ENCODE measurements at places on chromosomes 16 and 17.

DNA sequence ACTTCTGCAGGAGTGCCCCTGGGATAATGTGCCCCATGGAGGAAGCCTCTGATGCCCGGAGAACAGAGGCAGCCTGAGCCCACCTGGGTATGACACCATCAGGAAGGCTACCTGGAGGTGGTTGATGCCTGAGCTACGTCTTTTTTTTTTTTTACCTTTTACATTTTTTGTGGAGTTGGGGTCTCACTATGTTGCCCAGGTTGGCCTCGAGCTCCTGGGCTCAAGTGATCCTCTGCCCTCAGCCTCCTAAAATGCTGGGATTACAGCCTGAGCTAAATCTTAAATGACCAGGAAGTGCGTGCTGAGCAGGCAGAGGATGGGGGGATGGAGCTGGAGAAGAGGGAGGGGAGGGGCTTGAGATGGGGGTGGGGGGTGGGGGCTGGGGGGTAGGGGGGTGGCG lies 32.7 kb downstream of the ABCC6 start:
- no peaks in the 10 kb centered on the region for H3K36me3 ChIP-seq
- no peak for DNase-seq
- H3K27ac ChIP-seq, result no peak overlapping the region
- peaks cover 3% of the 10 kb centered on the region for H3K4me1 ChIP-seq
- no peak overlapping the region for H3K4me3 ChIP-seq

DNA sequence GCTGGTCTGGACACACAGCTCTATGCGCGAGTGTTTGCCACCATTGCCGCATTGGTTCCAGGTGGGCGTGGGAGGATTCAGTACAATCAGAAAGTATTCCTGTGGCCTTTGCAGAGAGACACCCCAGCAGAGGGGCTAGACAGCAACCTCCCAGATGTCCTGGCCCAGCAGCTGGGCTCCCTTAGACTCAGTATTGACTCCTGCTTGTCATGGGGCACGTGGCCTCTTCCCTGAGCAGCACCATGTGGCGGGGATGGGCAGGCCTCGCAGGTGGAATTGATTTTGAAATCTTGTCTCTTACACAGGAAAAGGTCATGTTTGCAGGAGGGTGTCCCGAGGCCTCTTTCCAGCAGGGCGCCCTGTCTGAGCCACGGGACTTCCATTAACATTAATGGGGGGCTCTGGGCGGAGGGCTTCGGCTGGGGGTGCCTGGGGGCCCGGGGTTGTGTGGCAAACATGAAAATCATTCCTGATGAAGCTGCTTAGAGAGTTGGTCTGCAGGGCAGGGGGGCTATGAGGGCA lies 96.4 kb downstream of the C16orf78 start:
- H3K4me1 ChIP-seq, result no peaks in the 10 kb centered on the region
- H3K36me3 ChIP-seq, result no peaks in the 10 kb centered on the region
- H3K4me3 ChIP-seq, result no peak overlapping the region
- peak; percentile 50 for DNase-seq

- peak; percentile 42 for DNase-seq
- peaks cover 3% of the 10 kb centered on the region for H3K36me3 ChIP-seq
- peaks cover 43% of the 10 kb centered on the region for H3K4me1 ChIP-seq
- H3K27ac ChIP-seq, result no peak overlapping the region
- no peak overlapping the region for H3K4me3 ChIP-seq
- no peaks in the 10 kb centered on the region for H3K27me3 ChIP-seq
Observed at GRCh38 chr17:83186226-83186625, 106.8 kb downstream of the METRNL start.

DNA sequence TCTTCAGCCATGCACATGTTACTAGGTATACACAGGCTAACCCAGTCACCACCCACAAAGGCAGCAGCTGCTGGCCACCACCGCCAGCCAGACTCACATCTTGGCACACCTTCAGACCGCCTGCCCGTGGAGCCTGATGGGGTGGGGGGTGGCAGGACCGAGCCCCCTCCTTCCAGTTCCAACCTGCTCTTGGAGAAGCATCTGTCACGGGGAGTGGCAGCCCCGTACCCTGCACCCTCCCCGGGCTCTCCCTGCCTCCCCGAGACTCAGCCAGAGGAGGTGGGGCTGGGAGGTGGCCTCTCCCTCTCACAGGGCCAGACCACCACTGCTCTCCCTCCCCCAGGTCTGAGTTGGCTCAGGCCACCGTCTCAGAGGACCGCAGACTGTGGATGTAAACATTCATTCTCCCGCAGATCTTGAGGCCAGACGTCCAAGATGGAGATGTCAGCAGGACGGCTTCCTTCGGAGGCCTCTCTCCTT lies 11.3 kb upstream of the RBFOX3 start:
- no peak overlapping the region for H3K27ac ChIP-seq
- H3K27me3 ChIP-seq, result peaks cover 46% of the 10 kb centered on the region
- H3K36me3 ChIP-seq, result peaks cover 1% of the 10 kb centered on the region

DNA sequence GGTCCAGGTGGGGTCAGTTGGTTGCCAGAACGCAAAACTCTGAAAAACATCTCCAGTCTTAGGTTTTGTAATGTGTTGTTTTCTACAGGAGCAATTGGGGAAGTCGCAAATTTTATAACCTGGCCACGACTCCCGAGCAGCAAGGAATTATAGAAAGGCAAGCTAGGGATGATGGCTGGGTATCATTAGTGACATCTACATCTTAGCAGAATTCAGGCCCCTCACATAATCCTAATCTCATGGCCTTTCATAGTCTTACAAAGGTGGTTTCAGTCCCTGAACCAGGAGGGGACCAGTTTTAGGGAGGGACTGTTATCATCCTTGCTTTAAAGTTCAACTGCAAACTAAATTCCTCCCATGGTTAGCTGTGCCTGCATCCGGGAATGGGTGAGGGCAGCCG lies 117.9 kb downstream of the RPTOR start:
- DNase-seq, result no peak
- no peak overlapping the region for H3K4me3 ChIP-seq
- no peaks in the 10 kb centered on the region for H3K27me3 ChIP-seq

DNA sequence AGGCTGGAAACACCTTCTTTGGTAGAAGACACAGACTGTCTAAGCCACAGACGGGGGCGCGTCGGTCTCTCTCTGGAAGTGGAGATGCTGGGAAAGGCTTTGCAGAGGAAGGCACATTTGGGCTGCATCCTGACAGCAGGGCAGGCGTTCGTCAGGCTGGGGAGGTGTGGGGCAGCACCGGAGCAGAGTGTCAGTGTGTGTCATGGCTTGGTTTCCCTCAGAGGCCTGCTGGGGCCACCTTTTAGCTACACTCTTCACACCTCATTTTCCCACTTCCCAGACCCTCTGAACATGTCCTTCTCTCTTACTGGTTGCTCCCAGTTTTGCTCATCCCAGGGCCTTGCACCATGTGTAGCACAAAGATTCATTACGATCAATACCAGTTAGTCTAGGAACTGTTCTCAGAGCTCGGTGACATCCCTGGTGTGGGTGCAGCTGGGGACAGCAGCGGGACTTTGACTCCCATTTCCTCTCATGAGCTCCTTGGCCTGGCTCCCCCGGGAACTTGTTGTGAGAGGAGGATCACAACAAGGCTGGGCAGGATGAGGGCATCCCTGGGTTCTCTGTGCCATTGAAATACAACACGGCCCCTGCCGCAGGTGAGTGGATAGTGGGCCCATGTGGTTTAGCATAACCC lies 33.1 kb downstream of the SMARCE1 start:
- no peak for DNase-seq
- H3K36me3 ChIP-seq, result peaks cover 1% of the 10 kb centered on the region
- no peak overlapping the region for H3K4me3 ChIP-seq
- H3K4me1 ChIP-seq, result no peaks in the 10 kb centered on the region

DNA sequence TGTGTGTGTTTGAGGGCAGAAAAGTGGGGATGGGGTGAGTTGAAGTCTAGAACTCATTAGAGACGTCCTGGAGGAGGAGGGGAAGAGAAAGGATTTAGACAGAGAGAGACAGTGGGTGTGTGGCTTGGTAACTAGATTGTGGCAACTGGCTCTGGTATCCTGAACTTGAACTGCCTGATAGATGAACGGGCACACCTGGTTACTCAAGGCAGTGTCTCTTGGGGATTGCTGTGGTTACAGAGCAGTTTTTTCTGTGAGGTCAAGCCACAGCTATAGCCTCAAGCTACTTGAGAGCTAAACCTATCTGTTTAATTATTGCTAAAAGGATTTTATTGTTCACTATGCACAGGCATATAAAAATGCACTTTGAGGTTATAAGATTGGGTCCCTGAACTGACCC lies 29.8 kb upstream of the MYH2 start:
- H3K4me3 ChIP-seq, result no peak overlapping the region
- no peak for DNase-seq
- H3K4me1 ChIP-seq, result no peaks in the 10 kb centered on the region
- H3K27me3 ChIP-seq, result peaks cover 12% of the 10 kb centered on the region

DNA sequence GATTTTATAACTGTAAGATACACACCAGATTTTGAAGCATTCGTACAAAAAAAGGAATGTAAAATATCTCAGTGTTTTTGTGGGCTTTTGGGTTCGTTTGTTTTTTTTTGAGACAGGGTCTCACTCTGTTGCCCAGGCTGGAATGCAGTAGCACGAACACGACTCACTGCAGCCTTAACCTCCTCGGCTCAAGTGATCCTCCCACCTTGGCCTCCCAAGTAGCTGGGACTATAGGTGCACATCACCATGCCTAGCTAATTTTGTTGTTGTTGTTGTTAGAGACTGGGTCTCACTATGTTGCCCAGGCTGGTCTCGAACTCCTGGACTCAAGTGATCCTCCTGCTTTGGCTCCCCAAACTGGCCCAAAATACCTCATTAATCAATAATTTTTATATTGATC lies 15.9 kb downstream of the STAT5B start:
- no peaks in the 10 kb centered on the region for H3K27me3 ChIP-seq
- no peak overlapping the region for H3K4me3 ChIP-seq
- no peak for DNase-seq
- peaks cover 1% of the 10 kb centered on the region for H3K36me3 ChIP-seq

- no peak overlapping the region for H3K4me3 ChIP-seq
- no peak for DNase-seq
- H3K27me3 ChIP-seq, result no peaks in the 10 kb centered on the region
- peaks cover 3% of the 10 kb centered on the region for H3K4me1 ChIP-seq
- H3K27ac ChIP-seq, result no peak overlapping the region
Observed at GRCh38 chr17:68095205-68095811, 59.8 kb downstream of the KPNA2 start.

DNA sequence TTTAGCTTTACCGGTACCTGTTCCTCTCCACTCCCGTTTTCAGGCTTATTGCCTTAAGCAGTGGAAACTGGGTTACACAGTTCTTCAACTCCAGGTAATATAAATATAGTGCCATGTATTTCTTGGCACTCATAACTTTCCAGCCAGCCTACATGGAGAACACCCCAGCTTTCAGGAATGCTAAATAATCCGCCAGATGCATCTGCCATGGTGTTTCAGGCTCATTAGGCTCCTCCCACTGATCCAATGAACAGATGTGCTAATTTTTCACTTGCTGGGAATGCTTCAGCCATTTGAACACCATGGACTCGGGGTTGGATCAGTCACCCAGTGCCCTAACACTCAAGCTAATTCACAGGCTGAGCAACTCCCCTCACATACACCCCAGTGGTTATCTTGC lies 4.6 kb downstream of the ANKFN1 start:
- peaks cover 2% of the 10 kb centered on the region for H3K27me3 ChIP-seq
- H3K4me3 ChIP-seq, result no peak overlapping the region
- H3K36me3 ChIP-seq, result no peaks in the 10 kb centered on the region
- H3K27ac ChIP-seq, result no peak overlapping the region
- DNase-seq, result no peak

DNA sequence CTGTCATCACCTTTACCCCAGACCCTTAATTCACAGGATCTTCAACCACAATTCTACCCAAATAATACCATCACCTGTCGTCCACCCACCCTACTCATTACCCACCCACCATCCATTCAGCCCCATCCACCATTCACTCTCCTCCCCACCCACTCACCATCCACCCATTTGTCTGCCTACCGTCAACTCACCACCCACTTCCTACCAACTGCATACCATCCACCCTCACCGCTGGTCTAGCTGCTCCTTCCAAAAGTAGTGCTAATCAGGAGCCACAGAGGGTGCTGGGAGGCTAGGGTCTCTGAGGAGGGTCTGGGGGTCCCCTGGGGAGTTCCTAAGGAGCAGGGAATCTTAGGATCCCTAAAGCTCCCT lies 12.0 kb upstream of the IGFBP4 start:
- H3K27ac ChIP-seq, result no peak overlapping the region
- no peak overlapping the region for H3K4me3 ChIP-seq
- peaks cover 12% of the 10 kb centered on the region for H3K4me1 ChIP-seq
- H3K27me3 ChIP-seq, result no peaks in the 10 kb centered on the region
- peak; percentile 36 for DNase-seq

GRCh38 chr17:47813512-47814031 lies 8.0 kb downstream of the OSBPL7 start:
- no peak overlapping the region for H3K4me3 ChIP-seq
- peaks cover 23% of the 10 kb centered on the region for H3K4me1 ChIP-seq
- H3K27me3 ChIP-seq, result no peaks in the 10 kb centered on the region
- no peak overlapping the region for H3K27ac ChIP-seq
- H3K36me3 ChIP-seq, result peaks cover 42% of the 10 kb centered on the region

GRCh38 chr16:66619534-66620428 lies 15.3 kb downstream of the CMTM3 start:
- H3K27ac ChIP-seq, result peak overlapping the region; percentile 95
- DNase-seq, result no peak
- peaks cover 6% of the 10 kb centered on the region for H3K36me3 ChIP-seq
- peaks cover 70% of the 10 kb centered on the region for H3K4me1 ChIP-seq
- H3K4me3 ChIP-seq, result peak overlapping the region; percentile 26

DNA sequence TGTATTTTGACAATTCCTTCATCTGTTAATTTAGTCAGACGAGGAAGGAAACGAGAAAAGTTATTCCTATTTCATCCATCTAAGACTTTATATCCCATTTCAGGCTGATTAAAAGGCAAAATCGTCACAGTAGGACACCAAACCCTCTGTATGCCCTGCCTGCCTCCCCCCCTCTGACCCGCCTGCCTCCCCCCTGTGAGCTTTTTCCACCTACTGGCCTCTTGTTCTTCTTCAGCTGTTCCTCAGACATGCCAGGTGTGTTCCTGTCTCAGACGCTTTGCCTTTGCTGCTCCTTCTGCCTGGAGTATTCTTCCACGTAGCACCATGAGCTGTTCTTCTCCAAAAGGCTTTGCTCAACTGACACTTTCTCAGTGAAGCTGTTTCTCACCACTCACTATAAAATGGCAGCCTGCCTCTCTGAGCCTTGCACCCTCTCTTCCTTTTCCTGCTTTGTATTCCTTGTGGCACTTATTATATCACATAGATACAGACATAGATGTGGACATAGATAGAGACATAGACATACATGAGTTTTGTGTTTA lies 723.4 kb downstream of the MAF start:
- no peak overlapping the region for H3K4me3 ChIP-seq
- no peaks in the 10 kb centered on the region for H3K4me1 ChIP-seq
- no peak overlapping the region for H3K27ac ChIP-seq
- no peaks in the 10 kb centered on the region for H3K27me3 ChIP-seq

All from chondrocyte (in vitro differentiated cells).